ENCODE measurements at places on chromosomes 2 and 18.

- DNase-seq: peak; percentile 56
Measured at GRCh38 chr2:43950383-43951008, 45.3 kb downstream of the LRPPRC start.

- DNase-seq: no peak
Measured at GRCh38 chr2:211113334-211114175, 557.2 kb downstream of the CPS1 start.

DNA sequence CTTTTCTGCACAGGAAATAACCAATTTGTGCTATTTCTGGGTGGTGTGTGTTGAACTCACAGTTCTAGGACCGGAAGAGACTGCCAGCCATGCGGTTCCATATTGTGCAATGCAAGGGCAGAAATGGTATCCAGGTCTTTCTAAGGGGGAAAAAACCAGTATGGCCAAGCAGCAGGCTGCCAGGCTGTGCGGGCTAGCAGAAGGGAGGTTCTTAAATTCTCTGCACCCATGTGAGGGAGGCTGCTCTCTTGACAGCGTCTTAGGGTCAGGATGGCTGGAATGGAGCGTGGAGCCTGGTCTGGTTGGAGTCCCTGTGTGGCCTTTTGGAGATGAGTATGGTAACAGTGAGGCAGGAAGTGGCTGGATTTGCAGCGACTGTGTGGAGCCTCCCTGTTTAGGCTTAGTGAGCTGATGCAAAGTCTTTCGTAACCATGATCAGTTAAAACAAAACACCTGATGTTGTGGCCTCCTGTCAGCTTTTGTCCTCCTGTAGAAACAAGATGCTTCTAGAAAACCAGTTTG is 52.6 kb downstream of the NCK2 start:
- DNase-seq: peak; percentile 61

- DNase-seq: no peak
Measured at GRCh38 chr2:18045230-18045629, 166.8 kb downstream of the KCNS3 start.
